GM20000 (cell line): ENCODE measurements at places on chromosomes 11 and 22.

GRCh38 chr22:38398609-38399461 is 56.2 kb downstream of the KCNJ4 start:
- peak; percentile 93 for DNase-seq

- DNase-seq = no peak
Measured at GRCh38 chr11:132035766-132036165, 665.4 kb downstream of the NTM start.

DNA sequence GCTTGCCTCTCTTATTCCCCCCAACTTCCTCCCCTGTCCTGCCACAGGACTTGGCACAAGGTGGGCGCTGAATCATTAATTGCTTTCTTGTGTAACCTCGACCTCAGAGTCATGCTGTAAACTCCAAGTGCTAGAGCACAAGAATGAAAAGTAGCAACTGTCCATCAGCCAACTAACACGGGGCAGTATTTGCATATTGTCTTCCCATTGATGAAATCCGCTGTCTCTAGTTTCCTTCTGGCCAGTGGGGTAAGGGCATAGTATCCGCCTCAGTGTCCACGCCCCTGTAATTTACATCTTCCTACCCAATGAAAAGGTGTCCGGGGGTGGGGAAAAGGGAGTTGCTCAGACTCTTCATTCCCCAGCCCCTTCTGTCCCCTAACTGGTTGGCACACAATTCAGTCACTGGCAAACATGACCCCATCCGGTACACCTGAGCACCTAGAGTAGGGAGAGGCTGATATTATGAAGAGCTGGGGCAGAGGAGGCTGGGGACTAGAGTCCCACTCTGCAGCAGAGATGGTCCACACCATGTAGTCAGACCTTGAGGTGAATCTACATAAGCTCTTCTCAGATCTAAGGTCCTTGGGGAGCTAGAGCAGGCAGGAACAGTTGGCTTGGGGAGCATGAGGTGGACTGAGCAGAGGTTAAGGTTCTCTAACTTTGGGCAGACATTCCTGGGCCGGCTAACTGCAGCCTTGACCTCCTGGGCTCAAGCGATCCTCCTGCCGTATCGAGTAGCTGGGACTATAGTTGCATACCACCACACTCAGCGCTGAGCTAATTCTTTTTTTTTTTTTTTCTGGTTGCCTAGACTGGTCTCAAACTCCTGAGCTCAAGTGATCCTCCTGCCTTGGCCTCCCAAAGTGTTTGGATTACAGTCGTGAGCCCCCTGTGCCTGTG is 6.8 kb upstream of the GGA1 start:
- DNase-seq = no peak

DNA sequence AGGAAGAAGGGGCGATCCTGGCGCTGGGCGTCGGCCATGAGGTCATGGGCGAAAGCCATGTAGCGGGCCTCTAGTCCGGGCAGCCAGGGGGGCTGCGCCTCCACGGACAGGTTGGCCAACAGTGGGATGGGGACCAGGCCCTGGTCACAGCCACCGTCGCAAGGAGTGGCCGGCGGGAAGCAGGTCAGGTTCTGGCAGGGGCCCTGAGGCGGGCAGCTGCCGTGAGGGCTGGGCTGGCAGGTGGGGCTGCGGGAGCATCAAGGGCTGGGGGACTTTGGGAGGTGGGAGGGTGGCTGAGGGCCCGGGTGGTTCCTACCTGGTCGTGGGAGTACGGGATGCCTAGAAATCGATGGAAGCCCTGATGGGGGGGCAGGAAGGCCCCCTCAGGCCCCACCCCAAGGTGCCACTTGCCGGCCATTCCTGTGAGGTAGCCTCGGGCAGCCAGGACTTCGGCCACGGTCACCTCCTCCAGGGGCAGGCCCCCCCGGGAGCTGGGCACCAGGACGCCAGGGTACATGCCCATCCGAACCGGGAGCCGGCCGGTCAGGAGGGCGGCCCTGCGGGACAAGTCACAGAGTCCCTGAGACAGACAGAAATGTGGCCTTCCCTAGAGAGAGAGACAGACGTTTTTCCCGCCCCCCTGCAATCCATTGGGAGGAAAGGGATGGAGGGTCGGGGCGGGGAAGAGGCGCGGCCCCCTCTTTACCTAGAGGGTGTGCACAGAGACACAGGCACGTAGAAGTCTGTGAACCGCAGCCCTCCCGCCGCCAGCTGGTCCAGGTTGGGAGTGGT is 906 bp downstream of the ARSA start:
- DNase-seq = no peak

GRCh38 chr11:19380375-19380774 is 139.6 kb upstream of the E2F8 start:
- no peak for DNase-seq

DNA sequence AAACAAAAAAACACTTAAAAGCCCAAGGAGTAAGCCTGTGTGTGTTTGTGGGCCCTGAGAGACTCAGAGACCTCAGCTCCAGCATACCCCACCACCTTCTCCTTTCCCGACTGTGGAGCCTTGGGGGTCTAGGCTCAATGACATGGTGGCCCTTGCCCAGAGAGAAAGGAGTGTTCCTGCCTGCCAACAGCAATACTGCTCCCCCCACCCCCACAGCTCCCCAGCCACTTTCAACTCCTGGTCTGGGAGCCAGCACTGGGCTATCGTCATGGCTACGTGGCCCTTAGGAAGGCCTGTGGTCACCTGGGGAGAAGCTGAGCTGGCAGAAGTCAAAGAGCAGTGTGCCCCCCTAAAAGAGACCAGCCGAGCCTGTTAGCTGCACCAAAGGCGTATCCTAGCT is 2.6 kb downstream of the PPP1R14B start:
- no peak for DNase-seq
